Fibroblast of skin of right quadriceps (primary cell): ENCODE measurements at places on chromosomes 2 and 18.

GRCh38 chr18:75896865-75897264 is 469.4 kb upstream of the SMIM21 start:
- peak; percentile 6 for DNase-seq

DNA sequence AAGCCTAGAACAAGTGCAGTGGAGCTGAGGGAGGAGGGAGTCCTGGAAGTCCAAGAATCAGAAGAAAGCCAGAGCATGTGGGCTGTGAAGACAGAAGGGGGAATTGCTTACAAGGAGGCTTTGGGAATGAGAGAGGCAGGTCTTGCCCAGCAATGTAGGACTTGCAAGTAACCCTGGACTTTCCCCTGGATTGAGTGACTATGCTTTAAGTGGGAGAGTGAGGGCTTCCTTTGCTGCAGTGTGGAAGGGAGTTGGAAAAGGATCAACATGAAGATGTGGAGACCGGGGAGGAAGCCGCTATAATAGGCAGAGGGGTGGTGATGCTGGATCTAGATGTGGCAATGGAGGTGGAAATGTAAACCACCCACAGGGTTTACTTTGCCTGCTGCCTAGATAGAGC is 13.8 kb upstream of the SCYGR1 start:
- no peak for DNase-seq

GRCh38 chr2:69618362-69618761 is 25.2 kb downstream of the AAK1 start:
- DNase-seq: no peak

DNA sequence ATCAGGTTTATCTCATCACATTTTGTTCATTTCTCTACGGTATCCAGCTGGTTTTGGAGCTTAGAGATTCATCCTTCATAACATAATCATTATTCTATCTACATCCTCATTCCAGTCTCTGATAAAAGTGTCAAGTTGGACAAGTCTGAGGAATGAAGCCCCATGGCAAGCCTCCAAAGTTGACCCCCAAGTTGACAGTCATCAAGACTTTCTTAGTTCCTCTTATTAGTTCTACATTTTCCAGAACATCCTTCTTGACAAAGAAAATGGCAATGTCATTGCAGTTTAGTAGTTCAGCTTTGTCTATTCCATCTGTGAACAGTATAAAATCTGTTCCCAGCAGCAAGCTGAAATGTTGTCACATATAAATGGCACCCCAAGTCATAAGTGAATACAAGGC is 4.5 kb upstream of the TMSB10 start:
- DNase-seq: no peak

GRCh38 chr2:204977914-204978313 is 432.6 kb downstream of the PARD3B start:
- no peak for DNase-seq

DNA sequence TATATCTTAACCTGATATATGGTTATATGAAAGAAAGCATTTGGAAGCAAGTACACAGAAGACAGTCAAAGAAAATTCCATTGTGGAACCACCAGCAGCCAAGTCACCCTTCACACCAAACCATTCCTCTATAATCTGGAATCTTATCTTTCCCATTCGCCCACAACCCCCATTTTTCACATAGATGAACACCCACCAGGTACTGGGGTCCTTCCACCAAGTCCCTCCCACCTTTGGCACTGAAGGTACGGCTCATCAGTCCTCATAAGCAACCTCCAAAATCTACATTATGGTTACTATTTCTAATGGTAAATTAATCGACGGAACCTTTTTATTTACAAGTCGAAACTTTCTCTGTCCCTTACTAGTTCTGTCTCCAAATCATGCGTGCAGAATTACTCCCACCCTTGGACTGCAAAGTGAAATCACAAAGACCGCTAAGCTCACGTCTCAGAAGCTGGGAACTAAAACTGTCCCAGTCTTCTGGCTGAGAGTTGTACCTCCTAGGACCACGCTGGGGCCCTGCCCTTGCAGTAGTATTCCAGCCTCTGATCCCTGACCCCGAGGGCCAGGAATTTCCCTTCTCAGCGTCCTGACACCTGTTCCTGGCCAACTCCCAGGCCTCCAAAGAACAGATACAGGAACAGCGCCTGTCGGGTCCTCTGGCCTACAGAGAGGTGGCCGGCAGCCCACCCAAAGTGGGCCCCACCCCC is 702 bp downstream of the OLA1 start:
- peak; percentile 1 for DNase-seq

- no peak for DNase-seq
Observed at GRCh38 chr2:23589220-23589647, 204.3 kb downstream of the KLHL29 start.

- DNase-seq: peak; percentile 19
Observed at GRCh38 chr18:72458271-72458670, 85.9 kb downstream of the CBLN2 start.

DNA sequence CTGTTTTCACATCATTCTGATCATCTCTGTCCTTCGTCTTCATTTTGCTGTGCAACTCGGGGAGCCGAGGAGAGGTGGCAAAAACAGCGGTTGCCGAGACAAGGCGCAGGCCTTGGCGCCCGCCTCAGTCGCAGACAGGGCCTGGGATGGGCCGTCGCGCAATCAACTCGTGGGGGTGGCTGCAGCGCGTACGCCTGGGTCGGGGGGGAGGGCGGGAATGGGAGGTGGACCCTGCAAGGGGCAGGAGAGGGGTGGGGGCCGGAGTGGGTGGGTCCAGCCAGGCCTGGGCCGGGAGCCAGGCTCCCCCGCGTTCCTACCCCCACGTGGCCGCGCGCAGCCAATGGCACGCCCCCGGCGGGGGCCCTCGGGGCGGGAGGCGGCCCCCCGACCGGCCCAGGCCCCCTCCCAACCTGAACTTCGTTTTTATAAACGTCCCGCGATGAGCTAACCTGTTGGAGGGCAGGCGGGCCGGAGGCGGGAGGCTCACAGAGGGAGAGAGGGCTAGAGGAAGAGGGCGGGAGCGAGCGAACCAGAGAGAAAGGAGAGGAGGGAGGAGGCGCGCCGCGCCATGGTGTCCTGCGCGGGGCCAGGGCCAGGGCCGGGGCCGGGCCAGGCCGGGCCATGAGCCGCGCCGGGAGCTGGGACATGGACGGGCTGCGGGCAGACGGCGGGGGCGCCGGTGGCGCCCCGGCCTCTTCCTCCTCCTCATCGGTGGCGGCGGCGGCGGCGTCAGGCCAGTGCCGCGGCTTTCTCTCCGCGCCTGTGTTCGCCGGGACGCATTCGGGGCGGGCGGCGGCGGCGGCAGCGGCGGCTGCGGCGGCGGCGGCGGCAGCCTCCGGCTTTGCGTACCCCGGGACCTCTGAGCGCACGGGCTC is at the start of gene HOXD13:
HOXD13 (plus strand) TSS at position 452 of the 875 bp plus-strand sequence; CDS start at position 622, 170 bp downstream.
- no peak for DNase-seq

GRCh38 chr2:32446369-32446768 is 89.5 kb downstream of the BIRC6 start:
- no peak for DNase-seq

DNA sequence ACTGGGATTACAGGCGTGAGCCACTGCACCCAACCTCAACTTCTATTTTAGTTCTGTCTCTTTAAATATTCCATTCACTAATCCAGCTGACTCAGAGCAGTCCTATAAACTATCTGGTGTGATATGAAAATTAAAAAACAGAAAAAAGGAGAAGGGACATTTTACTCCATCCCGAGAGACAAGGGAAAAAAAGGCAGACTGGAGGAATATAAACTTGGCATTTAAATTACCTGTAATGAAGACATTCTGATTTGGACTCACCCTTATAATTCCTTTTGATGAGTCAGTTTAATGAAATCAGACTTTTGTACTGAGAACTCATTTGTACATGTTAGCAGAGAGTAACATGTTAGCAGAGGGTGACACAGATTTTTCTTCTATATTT is 74.8 kb upstream of the RIOK3 start:
- DNase-seq: peak; percentile 42

- no peak for DNase-seq
Observed at GRCh38 chr2:104847586-104848160, 6.2 kb upstream of the POU3F3 start.

- no peak for DNase-seq
Observed at GRCh38 chr18:38923540-38923939, 1357.9 kb upstream of the CELF4 start.

DNA sequence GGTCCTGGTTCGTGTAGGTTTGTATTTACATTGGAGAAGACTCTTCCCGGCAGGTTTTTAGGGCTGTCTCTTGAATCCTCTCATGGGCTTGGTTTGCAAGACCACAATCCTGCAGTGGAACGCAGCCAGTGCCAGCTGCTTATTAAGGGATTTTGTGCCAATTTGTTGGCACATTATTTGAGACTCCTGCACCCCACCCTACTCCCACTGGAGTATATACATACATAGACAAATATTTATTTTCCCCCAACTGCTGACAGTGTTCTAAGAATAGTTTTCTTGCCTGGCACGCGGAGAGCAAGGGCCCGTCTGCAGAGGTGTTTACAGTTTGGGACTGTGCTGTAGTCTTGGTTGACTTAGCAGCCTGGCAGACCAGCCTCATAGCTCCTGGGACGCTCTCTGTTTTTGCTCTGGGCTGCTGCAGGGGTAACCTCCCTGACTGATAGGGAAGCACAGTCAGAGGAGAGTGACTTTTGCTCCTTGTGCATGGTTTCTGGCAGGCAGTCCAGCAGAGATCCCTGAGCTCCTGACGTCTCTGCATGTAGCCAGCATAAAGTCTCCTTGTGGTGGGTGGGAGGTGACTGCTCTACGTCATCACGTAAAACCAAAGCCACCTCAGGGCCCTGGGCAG is 1.9 kb downstream of the LDLRAD4 start:
- peak; percentile 8 for DNase-seq

DNA sequence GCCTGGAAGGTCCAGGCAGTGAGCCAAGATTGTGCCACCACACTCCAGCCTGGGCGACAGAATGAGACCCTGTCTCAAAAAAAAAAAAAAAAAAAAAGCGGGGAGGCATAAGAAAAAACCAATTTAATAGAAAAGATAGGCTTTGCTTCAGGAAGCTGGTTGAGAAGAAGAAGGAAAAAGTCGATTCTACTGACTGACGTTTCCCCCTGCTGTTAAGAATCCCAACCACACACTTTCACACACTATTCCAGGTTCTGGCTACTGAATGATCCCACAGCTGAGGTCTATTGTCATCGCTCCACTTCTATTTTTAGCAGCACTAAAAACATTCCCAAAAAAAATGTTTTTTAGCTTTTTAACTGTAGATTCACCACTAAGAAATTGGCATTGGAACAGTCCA is 6.7 kb upstream of the CHCHD5 start:
- DNase-seq: peak; percentile 22

- peak; percentile 97 for DNase-seq
Observed at GRCh38 chr2:144357623-144358373, 162.1 kb downstream of the ZEB2 start.

DNA sequence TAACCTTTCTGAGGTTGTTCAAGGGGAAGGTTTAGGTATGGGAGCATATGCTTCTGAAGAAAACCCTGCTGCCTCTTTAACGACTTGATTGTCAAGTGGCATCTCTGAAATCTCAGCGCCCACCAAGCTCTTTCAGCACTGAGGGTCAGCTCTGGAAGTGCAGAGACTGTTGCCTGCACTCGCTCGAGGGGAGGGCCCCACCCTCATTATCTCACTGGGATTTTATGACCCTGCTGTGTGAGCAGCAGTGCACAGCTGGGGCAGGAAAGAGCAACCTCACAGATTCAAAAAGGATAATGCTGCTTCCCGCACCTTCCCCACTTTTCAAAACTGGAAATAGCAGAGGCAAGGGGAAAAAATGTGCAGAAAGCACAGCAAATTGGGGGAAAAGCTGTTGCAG is 56.9 kb upstream of the SPRED2 start:
- no peak for DNase-seq
